Large intestine (tissue), 12 donors: ENCODE measurements at places on chromosomes 1 and 21. TPM values are rescaled to one million over a fixed set of nuclear protein-coding genes. Genes with fewer than 3 reads are reported as not detected.

The KIF2C gene
- 10.9 TPM for polyA plus RNA-seq

The RHCE gene
- polyA plus RNA-seq = 0.60 TPM

The TBX15 gene
- 0.04 TPM for polyA plus RNA-seq

The ANKRD34A gene
- 0.79 TPM for polyA plus RNA-seq

The CYP4A11 gene
- 0.13 TPM for polyA plus RNA-seq

The KCNE2 gene
- 0.37 TPM for polyA plus RNA-seq

The FCGR3A gene
- 3.1 TPM for polyA plus RNA-seq

The RAB7B gene
- polyA plus RNA-seq = 5.4 TPM

The KANK4 gene
- 4.1 TPM for polyA plus RNA-seq

The UTS2 gene
- 0.36 TPM for polyA plus RNA-seq

The MYOC gene
- polyA plus RNA-seq = 0.60 TPM

The B3GALT5 gene
- polyA plus RNA-seq = 9.9 TPM

The KIF26B gene
- polyA plus RNA-seq = 3.9 TPM

The CRYZL1 gene
- polyA plus RNA-seq = 38.2 TPM

The AMY1C gene
- polyA plus RNA-seq = not detected

The RHEX gene
- 0.45 TPM for polyA plus RNA-seq

The HAO2 gene
- 0.91 TPM for polyA plus RNA-seq

The WASF2 gene
- polyA plus RNA-seq = 56.0 TPM

The LYPD8 gene
- polyA plus RNA-seq = 2.1 TPM

The CD1E gene
- 0.34 TPM for polyA plus RNA-seq

The ASCL5 gene
- 0.15 TPM for polyA plus RNA-seq

The ZFP69 gene
- polyA plus RNA-seq = 4.5 TPM

The TCHH gene
- 0.22 TPM for polyA plus RNA-seq
